ENCODE measurements at places on chromosomes 3 and 15.

DNA sequence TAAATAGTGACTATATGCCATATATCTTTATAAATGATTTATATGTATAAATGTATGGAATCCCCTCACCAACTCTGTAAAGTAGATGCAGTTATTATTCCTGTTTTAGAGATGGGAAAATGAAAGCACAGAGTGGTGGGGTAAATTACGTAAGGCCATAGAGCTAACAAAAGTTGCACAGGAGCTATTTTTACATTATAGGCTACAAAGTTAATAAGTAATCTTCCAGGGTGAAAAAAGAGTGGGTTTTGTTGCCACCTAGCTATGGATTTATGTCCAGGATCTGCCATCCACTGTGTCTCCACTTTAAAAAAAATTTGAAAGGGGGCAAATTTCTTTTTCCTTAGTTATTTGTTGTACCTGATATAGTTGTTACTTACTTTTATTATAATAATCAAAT lies 235.7 kb downstream of the MCTP2 start:
- DNase-seq, result no peak

- DNase-seq, result peak; percentile 14
Measured at GRCh38 chr15:89090791-89091626, 2.8 kb downstream of the ABHD2 start.

- no peak for DNase-seq
Measured at GRCh38 chr15:59892985-59893384, 111.1 kb upstream of the FOXB1 start.

GRCh38 chr15:57134851-57135250 lies 216.4 kb downstream of the TCF12 start:
- no peak for DNase-seq

Measured in bone marrow (tissue), 2 donors.